Fibroblast of the conjunctiva (primary cell): ENCODE measurements at places on chromosomes 6 and 20.

- no peak for DNase-seq
These were observed 3.6 kb upstream of the CEBPB start for GRCh38 chr20:50186987-50187402.

GRCh38 chr20:25272223-25273000 is 24.5 kb downstream of the PYGB start:
- DNase-seq: no peak

- DNase-seq: no peak
These were observed 33.5 kb downstream of the DYNLT1 start for GRCh38 chr6:158611039-158611438.

DNA sequence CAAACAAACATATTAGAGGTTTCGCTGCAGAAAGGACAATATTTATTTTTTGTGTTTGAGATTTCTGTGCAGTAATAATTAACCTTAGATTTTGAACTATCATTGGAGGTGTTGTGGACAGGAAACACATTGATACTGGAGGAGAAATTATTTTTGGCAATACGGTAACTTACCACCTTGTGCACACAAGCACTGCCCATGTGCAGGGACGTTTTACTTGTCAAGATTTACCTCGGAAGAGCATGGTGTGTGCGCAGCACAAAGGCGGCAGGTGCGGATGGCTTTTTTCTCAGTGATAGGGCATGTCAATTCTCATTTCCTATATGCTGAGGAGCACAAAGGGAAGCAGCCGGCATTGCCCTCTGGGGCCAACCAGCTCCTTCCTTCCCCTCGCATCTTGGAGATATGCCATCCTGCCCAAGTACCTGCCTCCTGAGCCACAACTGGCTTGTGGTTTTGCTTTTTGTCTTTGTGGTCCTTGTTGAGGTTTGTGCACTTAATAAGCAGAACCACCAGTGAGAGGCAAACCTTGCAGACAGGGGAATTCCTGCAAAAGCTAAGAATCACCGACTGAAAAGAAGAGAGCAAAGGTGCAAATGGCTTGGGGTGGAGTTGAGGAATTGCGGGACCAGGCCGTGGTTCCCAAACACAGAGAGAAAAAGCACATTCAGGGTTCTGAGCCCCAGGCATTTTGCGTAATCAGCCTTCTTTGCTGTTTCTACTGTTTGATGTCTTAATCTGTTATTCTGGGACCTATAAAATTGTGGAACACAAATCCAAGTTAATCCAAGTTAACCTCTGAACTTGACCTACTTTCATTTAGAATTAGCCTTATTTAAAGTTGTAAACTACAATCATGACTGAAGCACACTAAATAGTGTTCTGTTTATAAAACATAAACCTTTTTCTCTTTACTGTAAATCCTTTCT is 21.9 kb downstream of the SAMD5 start:
- DNase-seq: no peak

- DNase-seq: no peak
These were observed 37.0 kb downstream of the CEP250 start for GRCh38 chr20:35492352-35492751.

DNA sequence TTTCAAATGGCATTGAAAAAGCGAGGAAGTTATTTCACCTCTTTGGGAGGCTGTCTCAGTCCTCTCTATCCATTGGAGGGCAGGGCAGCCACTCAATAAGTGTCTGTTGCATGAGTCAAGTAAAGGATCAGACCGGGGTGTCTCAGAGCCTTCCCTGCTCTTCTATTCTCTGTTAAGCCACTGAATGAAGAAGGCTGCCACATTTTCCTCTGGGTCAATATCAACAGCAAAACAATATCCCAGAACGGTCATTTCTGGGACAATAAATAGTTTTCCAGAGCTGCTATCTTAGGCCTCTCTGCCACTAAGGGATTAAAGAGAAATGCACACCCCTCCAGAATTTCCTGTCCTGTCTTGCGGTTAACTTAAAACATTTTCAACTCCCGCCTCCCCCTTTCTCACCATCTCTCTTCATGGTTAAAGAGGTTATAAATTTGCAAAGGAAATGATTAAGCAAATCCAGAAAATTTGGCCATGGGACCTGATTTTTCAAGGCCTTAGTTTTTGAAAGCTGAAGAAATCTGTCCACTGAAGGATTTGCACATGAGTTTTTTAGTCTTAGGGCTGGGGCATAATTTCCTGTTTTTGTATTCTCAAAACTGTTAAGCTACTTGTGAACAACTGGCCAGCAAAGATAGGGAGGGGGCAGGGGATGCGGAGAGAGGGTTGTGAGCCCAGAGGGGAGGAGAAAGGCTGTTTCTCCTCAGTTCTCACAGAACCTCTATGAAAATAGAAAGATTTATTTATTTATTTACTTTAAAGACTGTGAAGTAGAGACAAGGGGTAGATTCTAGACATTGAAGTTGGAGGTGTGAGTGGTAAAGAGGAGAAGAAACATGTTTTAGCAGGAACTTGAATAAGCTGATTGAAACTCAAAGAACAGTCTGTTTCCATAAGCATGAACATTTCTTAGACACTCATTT is 135.7 kb downstream of the BCAS1 start:
- no peak for DNase-seq

- peak; percentile 94 for DNase-seq
These were observed 59.9 kb upstream of the MAP7 start for GRCh38 chr6:136609873-136610706.

- no peak for DNase-seq
These were observed 27.1 kb downstream of the COX4I2 start for GRCh38 chr20:31664696-31665354.

DNA sequence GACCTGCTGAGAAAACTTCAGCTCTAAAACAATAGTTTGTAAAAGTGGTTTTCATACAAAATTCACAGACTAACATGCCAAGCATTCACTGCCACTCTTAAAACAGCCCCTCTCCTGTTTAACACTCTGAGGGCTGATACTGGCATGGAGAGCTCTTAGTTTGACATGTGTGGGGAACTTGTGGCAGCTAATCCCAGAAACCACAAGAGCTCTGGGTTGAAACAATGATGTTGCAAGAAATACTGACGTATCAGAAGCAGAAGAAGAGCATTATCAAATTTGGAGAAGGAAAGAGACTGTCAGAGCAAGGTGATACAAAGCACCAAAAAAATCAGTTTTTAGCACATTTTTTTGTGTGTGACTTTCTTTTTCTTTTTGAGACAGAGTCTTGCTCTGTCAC is 5.1 kb downstream of the BEND3 start:
- no peak for DNase-seq

- DNase-seq: no peak
These were observed 110.9 kb downstream of the TMEM170B start for GRCh38 chr6:11648436-11648775.

GRCh38 chr6:31403283-31404060 is at the start of gene MICA:
MICA (plus strand) TSS chr6:31403595; CDS start chr6:31403633, 38 bp downstream.
- peak; percentile 60 for DNase-seq

DNA sequence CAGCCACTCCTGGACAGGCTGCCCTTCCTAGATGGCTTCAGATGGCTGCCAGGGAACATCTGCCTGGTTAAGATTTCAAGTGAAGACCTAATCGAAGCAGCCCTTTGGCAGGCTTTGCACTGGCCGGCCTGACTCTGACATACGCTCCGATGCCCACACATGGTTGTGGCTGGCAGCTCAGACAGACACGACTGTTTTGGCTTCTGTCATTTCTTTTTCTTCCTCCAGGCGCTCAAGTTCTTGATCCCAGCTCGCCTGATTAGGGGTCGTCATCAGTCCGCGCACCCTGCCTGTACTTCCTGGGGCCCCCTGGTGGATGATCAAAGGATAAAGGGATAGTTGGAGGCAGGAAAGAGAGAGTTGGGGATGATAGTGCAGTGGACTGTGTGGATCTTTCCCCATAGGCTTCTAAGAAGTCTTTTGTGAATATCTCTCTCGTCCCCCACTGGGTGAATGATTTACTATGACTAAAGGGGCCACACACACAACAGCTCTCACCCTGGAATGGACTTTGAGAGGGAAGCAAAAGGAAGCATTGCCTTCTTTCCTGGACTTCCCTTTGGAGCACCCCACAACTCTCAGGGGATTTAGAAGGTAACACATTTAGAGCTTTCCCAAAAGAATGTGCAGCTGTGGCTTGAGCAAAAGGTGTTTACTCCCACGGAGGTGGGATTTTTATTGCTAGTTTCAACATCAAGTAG is 21.4 kb upstream of the TRAM2 start:
- peak; percentile 79 for DNase-seq

DNA sequence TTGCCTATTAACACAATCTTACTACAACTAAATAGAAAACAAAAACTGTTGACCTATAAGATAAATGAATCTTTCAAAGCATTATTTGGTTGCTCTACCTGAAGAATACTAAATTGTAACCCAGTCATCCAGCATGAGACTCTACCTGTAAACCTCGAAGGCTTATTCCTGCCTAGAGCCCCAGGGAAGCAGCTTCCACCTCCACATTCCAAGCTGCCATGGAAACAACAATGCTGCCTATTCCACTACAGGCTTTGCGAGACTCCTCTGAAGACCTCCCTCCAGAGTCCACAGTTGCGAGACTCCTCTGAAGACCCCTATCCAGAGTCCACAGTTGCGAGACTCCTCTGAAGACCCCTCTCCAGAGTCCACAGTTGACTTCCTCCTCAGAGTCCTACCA is 15.7 kb downstream of the GMDS start:
- DNase-seq: no peak

- no peak for DNase-seq
These were observed 41.6 kb downstream of the IYD start for GRCh38 chr6:150410399-150410798.

GRCh38 chr6:36692220-36692619 is 5.4 kb upstream of the RAB44 start:
- no peak for DNase-seq

DNA sequence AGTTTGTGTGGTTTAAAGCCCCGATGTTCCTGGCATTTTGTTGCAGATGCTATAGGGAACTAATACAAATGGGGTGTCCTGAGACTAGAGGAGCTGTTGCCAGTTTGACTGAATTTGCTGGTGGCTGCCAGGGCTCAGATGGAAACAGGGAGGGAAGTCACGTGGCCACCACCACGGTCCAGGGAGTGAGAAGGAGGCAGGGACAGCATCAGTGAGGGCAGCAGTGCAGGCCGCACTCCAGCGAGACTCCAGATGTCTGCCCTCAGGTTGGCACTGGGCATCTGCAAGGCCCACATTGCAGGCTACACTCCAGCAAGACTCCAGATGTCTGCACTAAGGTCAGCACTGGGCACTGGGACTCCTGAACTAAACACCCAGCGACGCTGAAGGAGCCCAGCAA is 86.2 kb downstream of the RAMACL start:
- DNase-seq: no peak

- DNase-seq: no peak
These were observed 565.3 kb downstream of the KIF16B start for GRCh38 chr20:16007962-16008361.

- peak; percentile 9 for DNase-seq
These were observed 110.3 kb upstream of the EYA4 start for GRCh38 chr6:133130863-133131262.

GRCh38 chr6:155589190-155589589 is 133.6 kb upstream of the NOX3 start:
- no peak for DNase-seq

GRCh38 chr6:150025201-150025917 is at the start of gene RAET1L:
RAET1L (minus strand) TSS chr6:150025532; CDS start chr6:150025471, 61 bp downstream.
- DNase-seq: peak; percentile 28

DNA sequence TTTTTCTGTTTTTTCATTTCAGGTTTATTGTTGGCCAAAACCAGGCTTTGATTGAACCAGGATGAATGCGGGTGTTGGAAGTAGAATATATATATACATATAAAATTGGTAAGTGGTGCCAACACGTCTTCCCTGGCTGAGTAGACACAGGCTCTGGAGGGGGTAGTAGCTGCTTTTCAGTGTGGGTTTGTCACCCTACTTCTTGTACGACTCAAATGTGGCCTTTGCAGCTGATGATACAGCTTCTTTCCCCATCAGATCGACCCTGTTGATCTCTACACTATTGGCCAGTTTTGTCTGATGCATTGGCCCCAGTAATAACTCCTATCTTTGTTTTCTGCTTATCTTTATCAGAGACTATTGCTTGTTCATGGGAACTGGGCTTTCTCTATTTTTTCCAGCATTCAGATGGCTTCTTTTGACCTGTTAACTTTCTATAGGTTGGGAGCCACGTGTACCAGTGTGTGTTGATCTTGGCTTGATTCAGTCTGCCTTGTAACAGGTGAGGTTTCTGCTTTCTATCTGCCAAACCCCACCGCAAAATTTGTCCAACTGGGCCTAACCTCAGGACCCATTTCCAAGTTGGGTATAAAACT is 2.7 kb upstream of the ZNFX1 start:
- no peak for DNase-seq

- DNase-seq: no peak
These were observed 190.9 kb downstream of the LAMA2 start for GRCh38 chr6:129073691-129074395.

GRCh38 chr6:135281964-135282363 is 100.9 kb downstream of the MYB start:
- no peak for DNase-seq

- DNase-seq: no peak
These were observed 7.2 kb upstream of the MMP9 start for GRCh38 chr20:46001498-46001897.

DNA sequence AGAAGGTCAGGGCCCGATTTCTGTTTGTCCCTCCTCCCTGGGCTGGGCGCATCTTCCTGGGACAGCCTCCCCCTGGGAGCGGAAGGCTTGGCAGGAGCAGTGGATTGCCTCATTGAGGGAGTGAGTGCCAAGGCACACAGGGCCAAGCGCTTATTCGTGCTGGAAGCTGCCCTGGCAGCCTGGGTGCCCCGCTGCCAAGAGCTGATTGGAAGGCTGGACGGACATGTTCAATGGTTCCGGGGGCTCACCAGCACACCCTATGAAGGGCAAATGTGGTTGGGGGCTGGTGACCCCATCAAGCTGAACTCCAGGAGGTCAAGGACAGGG is 10.3 kb upstream of the ZNF831 start:
- no peak for DNase-seq

DNA sequence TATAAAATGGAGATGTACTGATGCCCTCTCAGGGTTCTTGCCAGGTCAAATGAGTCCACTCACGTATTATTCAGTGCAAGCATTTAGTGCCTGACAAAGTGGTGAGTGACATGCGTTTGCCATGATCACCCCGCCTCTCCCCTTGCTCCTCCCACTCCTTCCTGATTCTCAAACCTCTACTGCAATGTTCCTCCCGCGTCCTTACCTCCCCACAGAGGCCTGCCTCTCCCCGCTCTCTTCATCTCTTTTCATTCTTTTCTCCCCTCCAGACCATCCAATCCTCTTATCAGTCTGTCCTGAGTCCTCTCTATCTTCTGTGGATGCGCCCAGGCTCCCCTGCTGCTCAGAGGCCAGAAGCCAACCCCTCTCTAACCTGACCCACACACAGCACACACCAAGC is 40.7 kb downstream of the KCNK5 start:
- no peak for DNase-seq

GRCh38 chr6:41494212-41495110 is 51.7 kb upstream of the FOXP4 start:
- no peak for DNase-seq

DNA sequence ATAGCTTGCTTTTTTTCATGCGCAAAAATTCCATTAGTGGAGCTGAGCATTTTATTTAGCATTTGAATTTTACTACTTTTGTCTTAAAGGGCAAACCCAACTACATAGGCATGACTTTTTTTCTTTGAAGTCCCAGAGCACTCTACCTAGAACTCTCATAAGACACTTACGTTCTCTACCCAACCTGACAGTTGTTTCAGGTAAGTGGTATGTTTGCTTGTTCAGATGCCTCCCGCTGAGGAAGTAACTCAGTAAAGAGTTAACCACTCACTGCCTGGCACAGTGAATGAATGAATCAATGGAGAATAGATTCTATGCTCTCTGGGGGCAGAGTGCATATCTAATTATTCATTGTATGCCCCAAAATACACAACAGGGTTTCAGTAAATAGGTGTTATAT is 212.3 kb upstream of the PRDM1 start:
- no peak for DNase-seq

- no peak for DNase-seq
These were observed 90.5 kb upstream of the ATXN1 start for GRCh38 chr6:16851758-16852157.
